A549 (cell line): ENCODE measurements at places on chromosomes 3 and 15. TPM values are rescaled to one million over a fixed set of nuclear protein-coding genes. Genes with fewer than 3 reads are reported as not detected.

DNA sequence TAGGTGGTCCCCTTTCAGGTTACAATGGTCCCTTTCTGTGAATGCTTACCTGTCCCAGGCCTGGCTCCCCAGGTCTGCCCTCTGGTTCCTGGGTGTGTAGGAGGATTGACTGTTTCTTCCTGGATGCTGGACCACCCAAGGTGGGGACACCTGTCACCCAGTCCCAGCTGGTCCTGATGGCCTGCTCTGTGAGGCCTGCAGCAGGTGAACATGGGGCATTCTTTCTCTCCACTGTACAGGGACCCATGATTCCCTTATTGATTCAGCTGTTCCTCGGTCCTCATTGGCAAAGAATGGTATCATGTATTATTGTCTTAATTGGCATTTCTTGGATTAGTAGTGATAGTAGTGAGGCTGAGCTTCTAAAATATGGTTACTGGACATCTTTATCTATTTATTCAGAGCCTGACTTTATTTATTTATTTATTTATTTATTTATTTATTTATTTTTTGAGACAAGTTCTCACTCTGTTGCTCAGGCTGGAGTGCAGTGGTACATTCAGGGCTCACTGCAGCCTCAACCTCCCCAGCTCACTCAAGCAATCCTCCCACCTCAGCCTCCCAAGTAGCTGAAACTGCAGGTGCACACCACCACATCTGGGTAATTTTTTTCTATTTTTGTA, 8.8 kb upstream of the DNAJA4 start:
- DNase-seq: no peak

- DNase-seq: no peak
Observed at GRCh38 chr3:31639828-31640227, 107.1 kb downstream of the STT3B start.

- peak; percentile 48 for DNase-seq
Observed at GRCh38 chr3:139308560-139308959, 35.3 kb upstream of the MRPS22 start.

DNA sequence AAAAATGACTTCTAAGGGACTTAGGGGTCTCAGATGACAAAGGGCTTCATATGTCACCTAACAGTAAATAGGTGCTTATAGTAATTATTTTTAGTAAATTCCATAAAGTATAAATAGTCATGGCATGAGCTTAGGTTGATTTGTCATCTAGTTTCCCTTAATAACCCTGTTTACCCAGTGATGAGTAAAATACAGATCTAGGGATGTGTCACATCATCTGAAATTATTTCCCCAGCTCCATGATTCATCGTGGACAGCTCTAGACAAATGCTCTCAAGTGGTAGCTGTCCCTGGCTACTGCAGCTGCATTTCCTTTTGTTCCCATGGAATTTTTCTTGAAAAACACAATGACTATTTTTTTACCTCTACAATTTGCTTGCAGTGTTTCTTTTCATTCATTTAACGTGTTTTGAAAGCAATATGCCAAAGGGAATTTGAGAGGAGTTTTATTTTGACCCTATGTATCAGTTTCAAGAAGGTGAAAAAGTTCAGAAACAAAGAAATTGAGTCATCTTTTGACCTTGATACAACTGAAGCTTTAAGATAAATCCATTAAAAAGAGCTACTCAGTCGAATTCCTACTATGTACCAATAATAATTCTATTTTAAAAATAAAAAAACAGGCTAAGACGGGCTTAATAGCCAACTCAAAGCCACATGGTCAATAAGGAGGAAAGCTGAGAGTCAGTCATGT, 241.6 kb downstream of the KCNMB2 start:
- DNase-seq: peak; percentile 1

GRCh38 chr15:78715930-78716329, 74.9 kb upstream of the CHRNB4 start:
- DNase-seq: peak; percentile 68

DNA sequence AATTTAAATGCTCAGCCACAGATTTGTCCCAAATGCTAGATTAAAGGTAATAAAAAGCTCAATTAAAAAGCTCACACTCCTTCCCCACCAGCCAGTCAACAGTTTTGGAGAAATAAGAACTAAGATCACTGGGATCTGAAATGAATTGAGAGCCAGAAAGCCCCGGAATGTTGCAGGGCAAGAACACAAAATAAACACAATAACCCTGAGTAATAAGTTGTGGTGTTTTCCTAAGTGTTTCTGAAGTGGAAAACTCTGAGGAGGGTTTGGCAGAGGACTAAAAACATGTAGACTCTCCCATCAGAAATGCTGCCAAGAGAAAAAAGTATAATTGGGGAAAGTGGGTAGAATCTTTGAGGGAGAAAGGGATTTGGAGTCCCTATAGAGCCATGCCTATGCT, 127.8 kb downstream of the ABI3BP start:
- no peak for DNase-seq

- DNase-seq: no peak
Observed at GRCh38 chr3:62835554-62836236, 39.5 kb downstream of the CADPS start.

The SLC9A9 gene
- 0.10 to 0.30 TPM (median 0.22 TPM) in 3 replicates for polyA plus RNA-seq

The PATL2 gene
- polyA plus RNA-seq: 0.12 to 0.13 TPM in 2 of 3 replicates, not detected in the other
